ENCODE measurements at places on chromosomes 13 and 19. TPM values are rescaled to one million over a fixed set of nuclear protein-coding genes. Genes with fewer than 3 reads are reported as not detected.

PRODH2 gene
- not detected for total RNA-seq

HAUS5 gene
- total RNA-seq, result 13.5 TPM

SH2D3A gene
- total RNA-seq, result 0.45 TPM

GARIN5A gene
- total RNA-seq, result 0.45 TPM

HSPB6 gene
- total RNA-seq, result 79.7 TPM

- DNase-seq, result no peak
Observed at GRCh38 chr19:14162871-14163297, 26.5 kb upstream of the ASF1B start.

DNA sequence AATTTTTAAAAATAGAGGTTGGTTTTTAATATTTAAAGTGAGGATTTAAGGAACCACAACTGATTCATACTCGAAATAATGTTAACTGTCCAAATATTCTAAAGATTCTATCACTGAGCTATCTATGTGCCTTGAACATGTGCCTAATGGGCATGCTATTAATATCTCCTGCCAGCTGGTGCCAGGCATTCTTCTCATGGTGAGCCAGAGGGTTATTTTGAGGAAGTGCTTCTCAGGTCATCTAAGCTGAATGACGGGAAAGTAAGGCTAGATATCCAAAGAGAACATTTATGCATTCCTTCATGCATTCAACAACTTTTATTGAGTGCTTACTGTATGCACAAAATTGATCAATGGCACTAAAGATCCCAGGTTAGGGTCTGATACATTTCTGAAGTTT is 138.2 kb downstream of the PIBF1 start:
- no peak for DNase-seq

GRCh38 chr19:55197528-55197927 is 11.8 kb downstream of the PTPRH start:
- DNase-seq, result no peak

DNA sequence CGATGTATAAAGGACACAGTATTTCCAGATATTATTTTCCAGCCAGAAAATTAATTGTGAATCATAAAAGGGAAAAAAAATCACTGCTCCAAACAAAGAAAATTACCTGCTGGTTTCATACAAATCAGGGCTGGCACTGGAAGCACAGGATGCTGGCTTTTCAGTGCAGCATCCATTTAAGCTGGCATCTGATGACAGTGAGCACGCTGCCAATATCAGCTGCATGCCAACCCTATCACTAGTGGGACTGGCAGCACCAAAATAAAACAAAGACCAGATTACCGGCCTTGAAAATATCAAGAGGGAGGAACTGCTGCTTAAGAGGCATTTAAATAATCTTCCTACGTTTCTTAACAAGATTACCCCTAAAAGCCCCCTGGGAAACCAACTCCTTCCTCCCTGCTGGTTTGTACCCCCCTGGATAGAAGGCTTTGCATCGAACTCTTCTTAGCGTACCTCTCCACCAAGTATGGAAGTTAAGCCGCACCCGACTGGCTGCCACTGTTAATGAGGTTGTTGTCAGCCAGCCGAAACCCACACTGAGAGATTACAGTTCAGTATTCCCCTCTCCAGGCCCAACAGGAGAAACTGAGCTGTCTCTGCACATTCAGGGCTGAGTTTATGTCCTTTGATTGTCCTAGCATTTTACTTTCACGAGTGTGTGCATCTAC is 257.8 kb downstream of the EFNB2 start:
- no peak for DNase-seq

GRCh38 chr19:17026706-17027534 is at the start of gene CPAMD8:
TSS of gene CPAMD8 (minus strand) at chr19:17026810. CDS start at chr19:17026642, 168 bp downstream.
- no peak for DNase-seq

GRCh38 chr13:87244256-87244890 is 426.8 kb upstream of the SLITRK5 start:
- DNase-seq, result no peak

DNA sequence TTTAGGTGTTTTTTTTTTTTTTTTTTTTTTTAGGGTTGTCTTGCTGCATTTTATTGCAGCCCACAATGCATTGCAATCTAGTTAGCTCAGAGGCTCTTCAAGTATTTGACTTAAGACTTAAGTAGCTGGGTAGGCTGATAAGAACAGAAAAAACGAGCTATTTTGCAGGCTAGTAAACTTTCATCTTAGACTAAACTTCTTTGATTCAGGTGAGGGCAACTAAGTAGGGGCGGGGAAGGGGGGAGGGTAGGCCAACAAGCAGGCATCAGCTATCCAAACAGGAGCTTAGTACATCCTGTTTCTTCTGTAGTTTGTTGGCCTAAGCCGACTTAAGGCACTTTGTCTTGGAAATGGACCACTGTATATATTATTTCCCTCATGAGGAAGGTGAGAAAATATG is 4.9 kb upstream of the TDRD3 start:
- DNase-seq, result no peak

- DNase-seq, result no peak
Observed at GRCh38 chr13:99322297-99323103, 15.3 kb upstream of the GPR183 start.

GRCh38 chr19:42601811-42602443 is 7.2 kb upstream of the CEACAM8 start:
- DNase-seq, result no peak

DNA sequence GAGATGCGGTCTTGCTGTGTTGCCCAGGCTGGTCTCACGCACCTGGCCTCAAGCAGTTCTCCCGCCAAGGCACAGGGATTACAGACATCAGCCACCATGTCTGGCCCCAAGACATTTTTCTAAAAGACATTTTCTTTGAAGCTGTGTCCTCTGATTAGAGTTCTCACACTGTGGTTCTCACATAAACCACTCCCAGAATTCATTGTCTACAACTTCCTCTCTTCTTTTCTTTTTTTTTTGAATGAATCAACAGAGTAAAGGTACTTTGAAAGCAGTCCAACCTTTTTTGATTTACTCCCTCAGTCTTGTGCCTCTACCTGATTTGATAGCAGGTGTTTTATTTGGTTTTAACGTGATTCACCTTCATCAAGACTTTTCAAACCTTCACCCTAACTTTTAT is 14.3 kb upstream of the SHD start:
- no peak for DNase-seq

GRCh38 chr13:102584434-102584833 is 12.4 kb upstream of the TPP2 start:
- no peak for DNase-seq

- no peak for DNase-seq
Observed at GRCh38 chr19:20471431-20471830, 94.2 kb downstream of the ZNF737 start.

DNA sequence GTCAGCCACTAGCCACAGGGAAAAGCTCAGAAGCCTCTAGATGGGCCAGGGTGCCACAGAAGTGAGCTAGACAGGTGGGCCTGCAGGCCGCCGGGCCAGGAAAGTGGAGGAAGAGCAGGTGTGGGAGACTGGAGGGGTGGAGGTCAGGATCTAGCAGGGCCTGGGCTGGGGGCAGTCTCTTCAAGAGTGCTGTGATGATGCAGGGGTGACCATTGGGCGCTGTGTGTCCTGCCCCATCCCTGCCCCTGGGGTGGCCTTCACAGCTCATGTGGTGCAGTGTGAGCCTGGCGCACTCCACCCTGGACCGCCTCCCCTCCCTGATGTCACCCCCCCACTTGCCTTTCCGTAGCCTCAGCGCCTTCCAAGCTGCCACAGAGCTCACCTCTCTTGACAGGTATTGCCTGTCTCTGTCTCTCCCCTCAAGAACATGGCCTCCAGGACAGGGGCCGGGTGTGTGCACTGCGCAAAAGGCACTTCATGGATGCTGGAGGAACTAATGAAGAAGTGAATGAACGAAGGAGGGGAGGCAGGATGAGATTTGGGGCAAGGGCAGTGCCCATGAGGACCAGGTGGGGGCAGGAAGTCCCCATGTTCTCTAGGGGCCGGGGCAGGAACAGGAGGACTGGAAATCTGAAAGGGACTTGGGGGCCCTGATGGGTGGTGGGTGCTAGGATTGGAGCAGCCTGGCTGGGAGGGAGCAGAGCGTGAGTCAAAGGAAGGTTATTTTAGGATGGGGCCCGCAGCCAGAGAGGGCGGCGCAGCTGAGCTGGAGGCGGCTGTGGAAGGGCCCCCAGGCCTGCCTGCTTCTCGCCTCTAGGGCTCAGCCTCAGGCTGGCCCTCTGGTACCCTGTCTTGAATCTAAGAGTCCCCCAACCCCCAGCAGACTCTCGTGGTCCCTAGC is 6.6 kb downstream of the SSBP4 start:
- no peak for DNase-seq

- DNase-seq, result no peak
Observed at GRCh38 chr19:9720541-9720940, 45.6 kb upstream of the ZNF562 start.

DNA sequence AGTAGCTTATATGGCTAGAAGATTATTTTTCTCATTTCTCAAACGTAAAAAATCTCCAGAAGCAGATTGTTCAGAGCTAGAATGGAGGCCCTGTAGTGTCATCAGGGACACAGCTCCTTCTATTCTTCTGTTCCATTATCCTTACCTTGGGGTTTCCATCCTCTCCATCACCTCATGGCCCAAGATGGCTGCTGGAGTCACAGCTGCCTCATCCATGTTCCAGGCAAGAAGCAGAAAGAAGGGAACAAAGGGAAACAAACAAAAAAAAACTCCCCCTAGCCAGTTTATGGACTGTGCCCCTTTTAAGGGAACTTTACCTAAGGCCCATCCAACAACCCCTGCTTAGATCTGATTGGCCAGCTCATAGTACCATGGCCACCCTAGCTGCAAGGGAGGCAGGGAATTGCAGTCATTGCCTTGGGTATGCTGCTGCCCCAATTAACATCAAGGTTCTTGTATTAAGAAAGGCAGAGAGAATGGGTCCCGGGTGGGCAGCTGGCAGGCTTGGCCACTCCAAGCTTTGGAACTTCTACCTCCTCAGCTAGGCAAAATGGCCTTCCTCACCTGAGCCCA is 15.7 kb downstream of the CEACAM16 start:
- DNase-seq, result no peak

DNA sequence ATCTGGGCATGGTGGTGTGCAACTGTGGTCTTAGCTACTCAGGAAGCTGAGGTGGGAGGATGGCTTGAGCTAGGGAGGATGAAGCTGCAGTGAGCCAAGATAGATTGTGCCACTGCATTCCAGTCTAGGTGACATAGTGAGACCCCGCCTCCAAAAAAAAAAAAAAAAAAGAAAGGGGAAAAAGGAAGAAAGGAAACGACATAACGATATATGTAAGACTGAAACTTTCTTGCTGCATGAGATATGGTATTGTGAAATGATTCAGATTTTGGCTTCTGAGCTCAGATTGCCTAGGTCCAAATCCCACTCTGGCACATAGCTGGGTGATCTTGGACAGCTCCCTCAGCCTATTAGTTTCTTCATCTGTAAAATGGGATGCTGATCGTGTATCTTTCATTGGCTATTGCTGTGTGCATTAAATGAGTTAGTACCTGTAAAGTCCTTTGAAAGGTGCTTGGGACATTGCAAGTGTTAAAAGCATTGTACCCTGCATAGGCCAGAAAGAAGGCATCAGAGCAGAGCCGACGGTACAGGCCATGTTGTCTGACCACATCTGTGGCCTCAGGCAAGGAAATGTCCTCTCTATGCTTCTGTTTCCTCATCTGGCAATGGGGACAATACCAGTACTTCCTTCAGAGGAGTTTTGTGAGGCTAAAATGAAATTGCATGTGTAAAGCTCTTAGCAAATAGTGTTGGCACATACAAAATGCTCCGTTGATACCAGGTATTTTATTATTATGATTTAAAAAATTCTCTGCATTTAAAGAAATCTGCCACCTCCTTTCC is 32.6 kb upstream of the SLC46A3 start:
- no peak for DNase-seq

Data from sciatic nerve (tissue), 2 donors.